Effector memory CD4-positive, alpha-beta T cell (primary cell): ENCODE measurements at places on chromosomes 5 and 9.

GRCh38 chr9:982394-983230 is 6.2 kb downstream of the DMRT3 start:
- H3K27me3 ChIP-seq, result peaks cover 34% of the 10 kb centered on the region
- no peak overlapping the region for H3K4me3 ChIP-seq
- no peak for DNase-seq
- no peaks in the 10 kb centered on the region for H3K36me3 ChIP-seq
- no peaks in the 10 kb centered on the region for H3K4me1 ChIP-seq

DNA sequence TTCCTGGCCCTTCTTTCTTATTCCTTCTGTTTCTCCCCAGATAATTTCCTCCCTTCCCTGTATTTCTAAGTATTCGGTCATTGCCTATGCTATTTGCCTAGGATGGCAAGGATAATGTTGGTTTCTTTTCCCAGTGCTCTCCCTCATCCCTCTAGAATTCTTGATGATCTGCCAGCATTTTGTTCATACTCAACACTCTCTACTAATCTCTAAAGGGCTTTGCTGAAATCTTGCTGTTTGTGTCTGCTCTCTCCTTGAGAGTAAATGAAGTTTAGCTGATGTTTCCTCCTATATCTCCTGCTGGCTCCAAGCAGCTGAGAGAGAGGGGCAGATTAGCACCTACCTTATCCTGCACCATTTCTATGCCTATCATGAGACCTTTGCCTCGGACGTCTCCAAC is 38.1 kb downstream of the AGXT2 start:
- H3K36me3 ChIP-seq, result no peaks in the 10 kb centered on the region
- DNase-seq, result no peak
- H3K27ac ChIP-seq, result no peak overlapping the region
- no peak overlapping the region for H3K4me3 ChIP-seq
- H3K27me3 ChIP-seq, result no peaks in the 10 kb centered on the region

DNA sequence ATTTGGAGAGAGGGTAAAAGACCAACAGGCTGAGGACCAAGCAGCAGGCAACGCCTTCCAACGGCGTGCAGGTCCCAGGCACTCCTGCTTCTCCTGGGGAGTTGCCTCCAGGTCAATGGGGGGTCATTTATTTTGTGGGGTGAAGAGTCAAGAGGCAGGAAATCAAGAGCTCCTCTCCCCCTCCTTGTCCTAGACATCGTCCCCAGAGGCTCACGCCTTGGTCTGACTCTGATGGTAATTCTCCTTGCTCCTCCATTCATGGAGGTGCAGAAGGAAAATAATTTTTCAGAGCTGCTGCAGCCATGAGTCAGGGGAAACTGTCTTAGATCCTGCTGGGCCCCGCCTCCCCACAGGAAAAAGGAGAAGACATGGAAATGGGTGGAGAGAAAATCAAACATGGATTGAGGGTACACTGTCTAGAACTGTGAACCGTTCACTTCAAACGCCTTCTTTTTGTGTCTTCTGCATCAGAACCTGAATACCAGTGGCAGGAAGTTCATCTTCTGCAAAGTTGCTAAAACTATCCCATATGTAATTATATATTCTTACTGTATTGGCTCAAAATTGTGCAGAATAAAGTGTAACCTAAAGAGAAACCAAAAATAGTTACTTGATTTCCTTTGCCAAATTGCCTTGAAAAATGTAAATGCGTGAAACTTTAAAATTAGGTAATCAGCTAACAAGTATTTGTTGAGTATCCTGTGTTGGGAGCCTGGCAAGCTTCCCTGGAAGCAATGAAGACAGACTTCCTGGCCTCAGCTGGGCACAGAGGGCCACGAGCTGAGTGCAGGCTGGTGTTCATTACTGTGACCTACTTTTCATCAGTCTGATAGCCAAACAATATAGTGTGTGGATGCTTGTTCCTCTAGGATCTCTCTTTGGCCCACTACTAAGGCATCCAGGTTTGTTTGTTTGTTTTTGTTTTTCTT is 142.0 kb downstream of the CMYA5 start:
- H3K27me3 ChIP-seq, result no peaks in the 10 kb centered on the region
- no peak overlapping the region for H3K4me3 ChIP-seq
- no peak overlapping the region for H3K27ac ChIP-seq
- H3K36me3 ChIP-seq, result no peaks in the 10 kb centered on the region

DNA sequence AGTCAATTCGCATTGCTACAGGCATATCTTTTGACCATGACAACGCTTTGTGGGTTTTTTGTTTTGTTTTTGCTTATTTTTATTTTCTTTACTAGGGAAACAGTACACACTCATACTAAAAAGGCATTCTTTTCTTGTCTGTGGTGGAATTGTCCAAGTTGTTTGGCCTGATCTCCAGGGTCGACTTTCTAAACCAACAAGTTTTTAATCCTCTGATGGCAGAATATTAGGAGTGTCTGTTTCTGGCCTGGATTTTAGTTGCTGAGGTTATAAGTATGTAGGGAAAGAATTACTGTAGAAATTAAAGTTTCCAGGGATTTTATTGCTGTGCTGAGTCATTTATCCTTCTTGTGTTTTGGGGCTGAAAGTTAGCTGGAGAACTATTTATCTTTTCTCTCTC is 218.5 kb downstream of the TAF11L14 start:
- H3K4me1 ChIP-seq, result no peaks in the 10 kb centered on the region
- no peak overlapping the region for H3K4me3 ChIP-seq
- DNase-seq, result no peak
- H3K27me3 ChIP-seq, result no peaks in the 10 kb centered on the region

- H3K4me1 ChIP-seq, result peaks cover 13% of the 10 kb centered on the region
- H3K4me3 ChIP-seq, result peak overlapping the region; percentile 64
- H3K36me3 ChIP-seq, result no peaks in the 10 kb centered on the region
- peak overlapping the region; percentile 39 for H3K27ac ChIP-seq
These were observed 6.7 kb downstream of the PTCH1 start for GRCh38 chr9:95509851-95510708.

GRCh38 chr5:139418793-139419192 is 14.9 kb upstream of the SPATA24 start:
- no peak for DNase-seq
- no peak overlapping the region for H3K4me3 ChIP-seq
- no peak overlapping the region for H3K27ac ChIP-seq
- no peaks in the 10 kb centered on the region for H3K27me3 ChIP-seq
- H3K4me1 ChIP-seq, result peaks cover 9% of the 10 kb centered on the region
- H3K36me3 ChIP-seq, result peaks cover 10% of the 10 kb centered on the region

GRCh38 chr5:76590027-76590426 is 33.2 kb downstream of the F2RL2 start:
- H3K27me3 ChIP-seq, result no peaks in the 10 kb centered on the region
- peaks cover 43% of the 10 kb centered on the region for H3K36me3 ChIP-seq
- no peak overlapping the region for H3K27ac ChIP-seq
- no peak overlapping the region for H3K4me3 ChIP-seq
